Stimulated activated CD8-positive, alpha-beta memory T cell treated with anti-CD3 and anti-CD28 coated beads, Interleukin-4, amount 100 ng/mL, for 1 hour (primary cell): ENCODE measurements at places on chromosomes 2 and 18.

- DNase-seq, result no peak
Observed at GRCh38 chr2:236169151-236169721, 1.1 kb upstream of the GBX2 start.

- no peak for DNase-seq
Observed at GRCh38 chr2:187194049-187194448, 254.0 kb downstream of the CALCRL start.

DNA sequence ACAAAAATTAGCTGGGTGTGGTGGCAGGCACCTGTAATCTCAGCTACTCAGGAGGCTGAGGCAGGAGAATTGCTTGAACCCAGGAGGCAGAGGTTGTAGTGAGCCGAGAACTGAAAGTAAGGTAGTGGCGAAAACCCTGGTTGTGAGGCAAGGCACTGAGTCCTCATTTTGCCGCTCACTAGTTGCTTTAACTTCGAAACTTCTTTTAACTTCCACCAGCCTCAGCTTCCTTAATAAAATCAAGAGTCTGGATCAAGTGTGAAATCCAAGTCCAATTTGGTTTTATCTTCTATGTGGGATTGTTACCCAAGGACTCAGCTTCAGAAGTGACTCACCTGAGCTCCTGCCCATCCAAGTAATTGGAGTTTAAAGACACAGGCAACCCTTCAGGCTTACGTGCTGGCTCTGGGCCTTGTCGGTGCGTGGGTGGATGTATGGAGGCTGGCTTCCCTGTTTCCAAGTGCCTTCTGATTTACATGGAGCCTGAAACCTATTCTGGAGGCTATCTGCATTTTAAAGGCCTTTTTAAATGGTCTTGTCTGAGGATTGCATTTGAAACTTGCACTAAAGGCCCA, 374.2 kb upstream of the ID2 start:
- DNase-seq, result no peak

GRCh38 chr2:142586693-142587580, 290.5 kb upstream of the KYNU start:
- DNase-seq, result no peak

- no peak for DNase-seq
Observed at GRCh38 chr2:46170026-46170425, 127.2 kb upstream of the EPAS1 start.

GRCh38 chr18:23229472-23229871, 94.2 kb downstream of the CABLES1 start:
- DNase-seq, result no peak

DNA sequence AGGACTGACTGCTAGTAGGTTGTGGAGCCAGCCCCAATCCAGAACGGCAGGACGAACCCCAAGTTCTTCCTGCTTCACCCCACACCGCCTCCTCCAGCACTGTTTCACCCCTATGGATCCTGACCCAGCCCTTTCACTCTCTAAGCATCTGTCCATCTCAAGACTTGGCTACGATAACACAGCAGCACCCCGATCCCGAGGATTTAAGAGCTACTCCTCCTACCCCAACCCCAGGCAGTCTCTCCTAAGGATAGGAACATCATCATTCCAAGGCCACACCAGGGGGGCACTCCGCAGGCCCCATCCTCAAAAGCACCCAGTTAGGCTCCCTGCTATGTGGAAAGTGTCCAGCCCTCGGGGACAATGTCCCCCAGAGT, 645 bp downstream of the KCTD18 start:
- DNase-seq, result no peak

GRCh38 chr18:59724103-59724502, 26.9 kb upstream of the CCBE1 start:
- no peak for DNase-seq

GRCh38 chr18:70024093-70024492, 76.4 kb upstream of the CD226 start:
- no peak for DNase-seq
